ENCODE measurements at places on chromosomes 2 and 18.

DNA sequence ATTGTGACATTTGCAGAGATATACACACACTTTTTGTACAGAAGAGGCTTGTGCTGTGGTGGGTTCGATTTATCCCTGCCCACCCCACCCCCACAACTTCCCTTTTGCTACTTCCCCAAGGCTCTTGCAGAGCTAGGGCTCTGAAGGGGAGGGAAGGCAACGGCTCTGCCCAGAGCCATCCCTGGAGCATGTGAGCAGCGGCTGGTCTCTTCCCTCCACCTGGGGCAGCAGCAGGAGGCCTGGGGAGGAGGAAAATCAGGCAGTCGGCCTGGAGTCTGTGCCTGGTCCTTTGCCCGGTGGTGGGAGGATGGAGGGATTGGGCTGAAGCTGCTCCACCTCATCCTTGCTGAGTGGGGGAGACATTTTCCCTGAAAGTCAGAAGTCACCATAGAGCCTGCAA lies 40.0 kb downstream of the STEAP3 start:
- DNase-seq: no peak

GRCh38 chr18:72235422-72235821 lies 308.7 kb downstream of the CBLN2 start:
- no peak for DNase-seq

- no peak for DNase-seq
Observed at GRCh38 chr2:168039881-168040280, 207.5 kb downstream of the STK39 start.

- no peak for DNase-seq
Observed at GRCh38 chr18:43794363-43794762, 517.1 kb upstream of the SYT4 start.

- no peak for DNase-seq
Observed at GRCh38 chr2:241857572-241858121, 1.0 kb downstream of the PDCD1 start.

- DNase-seq: no peak
Observed at GRCh38 chr2:226903179-226903578, 67.3 kb downstream of the RHBDD1 start.

DNA sequence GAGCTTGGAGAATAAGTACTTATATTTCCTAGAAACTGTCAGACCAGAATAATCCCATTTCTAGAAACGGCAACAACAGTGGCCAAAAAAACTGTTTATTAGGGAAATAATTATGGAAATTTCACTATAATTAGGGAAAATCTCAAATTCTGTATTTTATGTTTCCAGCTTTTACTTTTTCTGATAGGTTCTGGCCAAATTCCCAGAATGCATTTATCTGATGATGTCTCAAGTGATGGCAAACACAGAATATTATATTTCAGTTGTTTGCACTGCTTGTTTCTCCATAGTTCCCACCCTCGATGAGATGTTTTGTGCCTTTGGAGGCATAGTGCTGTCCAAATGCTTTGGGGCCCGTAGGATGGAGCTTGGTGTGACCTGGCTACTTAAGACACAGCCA lies 66.9 kb downstream of the AFF3 start:
- DNase-seq: no peak

- no peak for DNase-seq
Observed at GRCh38 chr2:140701726-140702125, 1429.1 kb downstream of the LRP1B start.

- DNase-seq: peak; percentile 5
Observed at GRCh38 chr18:74563999-74564398, 29.7 kb downstream of the CNDP1 start.

DNA sequence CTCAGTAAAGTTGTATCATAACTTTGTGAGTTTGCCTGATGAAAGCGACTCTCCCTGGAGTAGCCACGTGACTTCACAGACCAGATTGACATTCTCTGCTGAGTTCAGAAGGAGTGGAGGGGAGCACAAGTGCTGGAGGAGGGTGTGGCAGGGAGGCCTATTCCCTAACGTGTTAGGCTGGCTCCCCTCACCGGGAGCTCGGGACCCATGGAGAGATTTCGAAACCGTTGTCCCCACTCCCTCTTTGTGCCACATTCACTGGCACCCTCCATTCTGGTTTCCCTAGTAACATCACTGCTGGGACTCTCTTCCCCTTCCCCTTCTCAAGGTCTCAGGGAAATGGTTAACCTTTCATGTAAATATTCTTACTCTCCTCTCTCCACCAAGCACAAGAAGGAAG lies 279.9 kb downstream of the ALPK2 start:
- DNase-seq: no peak

DNA sequence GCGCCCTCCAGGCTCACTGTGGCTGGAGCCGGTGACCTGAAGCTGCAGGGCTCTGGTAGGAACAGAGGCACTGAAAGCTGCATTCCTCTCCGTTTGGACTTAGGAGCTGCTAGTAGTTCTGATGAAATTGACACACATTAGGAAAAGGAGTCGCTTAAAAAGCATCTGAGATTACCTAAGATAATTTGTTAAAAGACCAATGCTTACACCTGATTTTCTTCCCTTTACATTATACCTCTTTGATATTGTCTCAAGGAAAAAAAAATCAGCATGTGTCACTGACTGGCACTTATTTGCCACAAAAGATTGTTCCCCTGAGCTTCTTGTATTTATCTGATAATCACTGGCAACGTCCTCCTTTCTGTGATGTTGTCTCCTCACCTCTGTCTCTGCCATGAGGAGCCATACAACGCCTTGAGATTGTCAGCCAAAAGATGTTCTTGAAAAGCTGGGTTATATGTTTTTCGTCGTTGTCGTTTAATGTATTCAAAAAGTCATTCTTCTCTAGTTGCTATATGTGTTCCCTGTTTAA lies 618 bp upstream of the CHN1 start:
- DNase-seq: peak; percentile 69

DNA sequence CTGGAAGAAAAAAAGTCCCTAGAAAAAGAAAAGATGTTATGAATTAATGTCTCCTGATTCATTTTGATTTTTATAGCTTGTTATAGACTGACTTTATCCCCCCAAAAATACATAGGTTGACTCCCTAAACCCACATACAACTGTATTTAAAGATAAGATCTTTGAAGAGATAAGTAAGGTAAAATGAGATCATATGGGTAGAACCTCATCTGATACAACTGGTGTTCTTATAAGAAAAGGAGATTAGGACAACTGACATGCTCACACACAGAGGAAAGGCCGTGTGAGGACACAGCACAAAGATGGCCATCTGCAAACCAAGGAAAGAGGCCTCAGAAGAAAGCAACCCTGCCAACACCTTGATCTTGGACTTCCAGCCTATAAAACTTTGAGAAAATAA lies 117.5 kb downstream of the CD226 start:
- DNase-seq: no peak

DNA sequence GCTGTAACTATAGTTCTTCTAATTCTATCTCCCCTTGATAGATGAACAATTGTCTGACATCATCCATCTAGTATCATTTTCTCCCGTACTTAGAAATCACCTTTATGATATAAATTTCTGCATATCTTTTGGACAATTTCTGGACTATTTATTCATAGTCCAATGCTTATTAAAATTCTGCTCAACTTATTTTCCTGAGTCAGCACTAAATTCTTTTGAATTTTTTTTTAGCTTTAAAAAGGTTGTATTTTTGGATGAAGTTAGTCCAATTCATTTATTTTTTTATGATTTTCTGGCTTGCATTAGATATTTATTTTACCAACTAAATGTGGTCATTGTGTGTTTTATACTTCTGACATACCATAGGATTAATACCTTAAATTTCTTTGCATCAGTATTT lies 538.5 kb upstream of the DCC start:
- no peak for DNase-seq

GRCh38 chr2:218582076-218582475 lies 13.4 kb downstream of the CNOT9 start:
- DNase-seq: peak; percentile 27

DNA sequence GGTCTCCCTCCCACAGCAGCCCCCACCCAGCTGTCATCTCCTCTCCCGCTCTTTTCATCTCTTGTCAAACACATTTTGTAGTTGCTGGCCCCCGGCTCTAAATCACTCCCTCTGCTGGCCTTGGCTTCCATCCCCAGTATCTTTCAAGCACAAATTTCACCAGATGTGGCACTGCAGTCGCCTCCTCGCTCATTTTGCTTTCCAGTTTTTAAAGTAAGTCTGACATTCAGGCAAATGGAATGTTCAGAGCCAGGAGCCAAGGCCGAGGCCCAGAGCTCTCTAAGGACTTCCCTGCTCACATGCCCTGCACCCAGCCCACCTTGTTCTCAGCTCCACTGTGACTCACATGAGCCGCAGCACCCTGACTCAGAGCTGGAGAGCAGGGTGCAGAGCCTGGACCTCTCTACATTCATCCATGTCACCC lies 158.4 kb downstream of the GALNT14 start:
- peak; percentile 9 for DNase-seq

- no peak for DNase-seq
Observed at GRCh38 chr2:149056541-149057255, 18.2 kb downstream of the LYPD6B start.

DNA sequence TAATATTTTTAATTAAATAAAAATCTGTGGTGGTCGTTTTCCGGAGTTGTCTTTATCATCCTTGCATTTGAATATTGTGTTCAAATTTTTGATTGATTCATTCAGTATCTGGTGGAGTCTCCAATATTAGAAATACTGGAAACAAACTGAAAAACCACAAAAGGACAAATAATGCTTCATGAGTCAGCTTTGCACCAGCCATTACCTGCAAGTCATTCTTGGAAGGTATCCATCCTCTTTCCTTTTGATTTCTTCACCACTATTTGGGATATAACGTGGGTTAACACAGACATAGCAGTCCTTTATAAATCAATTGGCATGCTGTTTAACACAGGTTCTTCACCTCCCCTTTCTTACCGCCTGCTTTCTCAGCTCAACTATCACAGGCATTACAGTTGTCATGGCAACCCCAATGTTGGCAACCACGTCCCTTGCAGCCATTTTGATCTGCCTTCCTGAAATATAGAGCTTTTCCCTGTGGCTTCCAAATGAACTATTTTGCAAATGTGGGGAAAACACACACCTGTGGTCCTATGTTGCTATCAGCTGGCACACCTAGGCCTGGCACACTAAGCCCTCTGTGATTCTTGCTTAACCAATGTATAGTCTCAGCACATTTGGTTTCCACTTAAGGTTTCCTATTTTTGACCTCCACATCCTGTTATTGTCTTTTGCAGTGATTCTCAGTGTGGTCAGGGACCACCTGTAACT lies 6.5 kb downstream of the CTLA4 start:
- DNase-seq: no peak

DNA sequence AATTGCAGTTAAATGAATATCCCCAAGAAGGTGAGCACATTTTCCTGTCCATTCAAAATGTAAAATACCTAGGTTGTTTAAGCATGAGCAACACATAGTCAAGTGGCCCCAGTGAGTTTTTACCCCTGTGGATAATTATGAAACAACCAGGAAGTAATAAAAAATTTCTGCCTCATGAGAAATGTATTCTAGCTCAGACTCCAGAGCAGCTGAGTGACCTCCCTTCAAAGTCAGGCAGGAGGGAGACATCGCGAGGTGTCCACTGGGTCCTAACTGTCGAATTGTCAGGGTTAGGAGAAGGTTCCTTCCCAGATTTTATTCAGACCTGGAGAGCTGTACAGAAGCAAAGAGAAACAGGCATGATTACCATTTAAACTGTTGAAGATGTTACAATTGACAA lies 416.6 kb upstream of the SMIM21 start:
- no peak for DNase-seq

- peak; percentile 86 for DNase-seq
Observed at GRCh38 chr2:103773884-103774283, 1012.1 kb downstream of the TMEM182 start.

GRCh38 chr2:142150453-142150852 lies 19.6 kb upstream of the LRP1B start:
- DNase-seq: no peak

- DNase-seq: no peak
Observed at GRCh38 chr18:845152-845819, 33.2 kb upstream of the YES1 start.

GRCh38 chr2:44291281-44292248 lies 16.3 kb downstream of the SLC3A1 start:
- peak; percentile 91 for DNase-seq

DNA sequence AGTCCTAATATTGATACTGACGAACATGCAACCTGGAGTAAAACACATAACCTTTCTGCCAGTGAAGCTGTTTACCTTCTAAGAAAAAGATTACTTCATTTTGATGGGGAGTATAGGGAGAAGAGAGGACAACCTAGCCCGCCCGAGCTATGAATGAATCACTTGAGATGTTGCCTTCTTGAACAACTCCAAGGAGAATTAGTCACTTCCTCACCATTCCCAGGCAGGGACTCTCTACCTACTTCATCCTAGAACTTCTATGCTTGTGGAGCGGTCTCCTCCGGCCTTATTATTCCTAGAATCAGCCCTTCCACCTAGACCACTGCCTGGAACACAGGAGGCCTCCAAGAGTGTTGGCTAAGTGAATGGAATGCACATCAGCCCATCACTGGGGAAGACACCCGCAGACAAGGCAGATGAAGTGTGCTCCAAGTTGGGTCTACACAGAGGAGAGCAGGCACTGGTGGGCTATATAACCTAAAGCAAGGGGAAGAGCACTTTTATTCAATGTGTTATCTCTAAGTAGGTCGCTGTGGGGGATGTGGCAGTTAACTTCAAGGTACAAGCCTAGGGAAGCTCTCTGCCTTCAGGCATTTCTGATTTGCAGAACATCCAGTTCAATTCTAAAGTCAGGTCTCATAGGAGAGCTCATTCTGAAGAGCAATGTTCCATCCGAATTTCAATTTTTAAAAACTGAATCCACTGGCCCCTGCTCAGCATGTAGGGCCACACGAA lies 57.4 kb downstream of the STK39 start:
- DNase-seq: no peak

DNA sequence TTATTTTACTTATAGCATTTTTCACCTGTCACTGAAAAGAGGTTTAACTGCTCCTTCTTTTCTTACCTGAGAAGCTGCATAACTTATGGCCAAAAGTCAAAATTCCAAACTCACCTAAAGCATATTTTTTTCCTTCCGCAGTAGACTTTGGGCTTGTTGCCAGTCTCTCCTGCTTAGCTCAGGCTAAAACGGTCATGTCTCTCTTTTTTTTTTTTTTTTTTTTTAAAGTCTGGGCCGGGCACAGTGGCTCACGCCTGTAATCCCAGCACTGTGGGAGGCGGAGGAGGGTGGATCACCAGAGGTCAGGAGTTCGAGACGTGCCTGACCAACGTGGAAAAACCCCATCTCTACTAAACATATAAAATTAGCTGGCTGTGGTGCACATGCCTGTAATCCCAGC lies 113.5 kb downstream of the RTN4 start:
- no peak for DNase-seq

DNA sequence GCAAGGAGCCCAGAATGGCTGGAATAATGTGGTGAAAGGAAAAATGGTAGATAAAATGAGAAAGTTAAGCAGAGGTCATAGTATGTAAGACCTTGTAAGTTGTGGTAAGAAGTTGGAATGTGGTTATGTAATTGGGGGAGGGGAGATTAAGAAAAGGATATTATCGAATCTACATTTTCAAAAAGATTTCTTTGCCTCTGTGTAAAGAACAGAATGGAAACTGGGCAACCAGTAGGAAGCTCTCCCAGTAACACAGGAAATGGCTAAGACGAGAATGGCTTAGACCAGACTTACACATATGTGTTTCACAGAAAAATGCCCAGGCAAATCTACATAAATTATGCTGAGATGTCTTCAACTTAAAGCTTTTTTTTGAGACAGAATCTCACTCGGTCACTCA lies 13.2 kb downstream of the MEMO1 start:
- DNase-seq: no peak

GRCh38 chr2:26870585-26871095 lies 22.7 kb downstream of the DPYSL5 start:
- DNase-seq: no peak

GRCh38 chr2:96423828-96424227 lies 81.3 kb downstream of the NEURL3 start:
- peak; percentile 54 for DNase-seq

All from SW480 (cell line).